ENCODE measurements at places on chromosomes 6 and 20.

DNA sequence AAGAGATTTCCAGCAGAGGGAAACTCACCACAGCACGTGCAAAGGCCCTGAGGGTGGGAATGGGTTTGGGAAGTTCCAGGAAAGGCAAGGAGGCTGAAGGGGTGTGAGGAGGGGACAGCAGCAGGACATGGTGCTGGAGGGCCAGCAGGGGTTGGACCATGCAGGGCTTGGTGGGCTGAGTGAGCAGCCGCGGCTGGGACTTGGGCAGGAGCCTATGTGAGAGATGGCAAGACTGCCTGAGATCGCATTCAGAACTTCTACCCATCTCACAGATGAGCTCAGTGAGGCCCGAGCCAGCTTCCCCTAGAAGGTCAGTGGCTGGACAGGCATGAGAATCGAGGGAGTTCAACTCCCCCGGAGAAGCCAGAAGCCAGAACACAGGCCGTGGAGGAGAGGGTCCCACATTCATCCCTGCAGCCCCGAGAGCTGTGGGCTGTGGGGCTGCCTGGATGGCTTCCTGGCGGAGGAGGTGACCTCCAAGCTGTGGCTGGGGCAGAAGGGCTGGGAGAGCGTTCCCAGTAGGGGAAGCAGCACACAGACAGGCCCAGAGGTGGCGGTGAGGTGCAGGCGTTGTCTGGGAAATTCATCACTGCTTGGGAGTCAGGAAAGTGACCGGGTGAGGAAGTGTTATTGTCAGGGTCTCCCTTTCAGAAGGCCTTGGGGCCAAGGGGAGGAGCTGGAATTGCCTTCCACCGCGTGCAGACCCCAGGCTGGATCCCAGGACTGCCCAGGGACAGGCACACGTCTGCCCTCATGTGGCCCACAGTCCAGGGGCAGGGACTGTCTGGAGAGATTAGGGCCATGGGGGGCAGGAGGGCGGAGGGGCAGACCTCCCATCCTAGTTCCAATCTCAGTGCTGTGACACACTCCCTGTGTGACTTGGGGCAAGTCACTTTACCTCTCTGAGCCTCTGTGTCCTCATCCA lies 103.8 kb downstream of the CEBPB start:
- DNase-seq = no peak

DNA sequence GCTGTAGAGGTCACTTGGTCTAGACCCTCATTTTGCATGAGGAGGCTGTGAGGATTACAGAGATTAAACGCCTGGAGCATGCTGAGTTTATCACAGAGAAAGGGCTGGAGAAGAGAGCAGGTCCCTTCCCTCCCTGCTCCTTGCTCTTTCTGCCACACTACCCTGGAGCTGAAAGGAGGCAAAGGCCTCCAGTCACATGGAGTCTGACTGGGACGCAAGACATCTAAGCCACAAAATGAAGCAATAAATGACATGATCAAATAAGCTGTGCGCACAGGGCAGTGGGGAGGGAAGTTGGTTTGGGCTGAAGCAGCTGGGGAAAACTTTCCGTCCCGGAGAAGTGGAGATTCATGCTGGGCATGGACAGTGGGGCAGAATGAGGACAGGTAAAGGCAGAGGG lies 33.3 kb downstream of the ATXN1 start:
- no peak for DNase-seq

GRCh38 chr20:46850416-46850815 lies 44.2 kb upstream of the EYA2 start:
- DNase-seq = no peak

GRCh38 chr20:46308258-46309157 lies at the start of gene CDH22:
TSS of gene CDH22 (minus strand) at chr20:46308498. CDS start at chr20:46251294, 57,204 bp downstream.
- DNase-seq = peak; percentile 54

- peak; percentile 45 for DNase-seq
Measured at GRCh38 chr6:111468329-111469012, 14.5 kb downstream of the REV3L start.

DNA sequence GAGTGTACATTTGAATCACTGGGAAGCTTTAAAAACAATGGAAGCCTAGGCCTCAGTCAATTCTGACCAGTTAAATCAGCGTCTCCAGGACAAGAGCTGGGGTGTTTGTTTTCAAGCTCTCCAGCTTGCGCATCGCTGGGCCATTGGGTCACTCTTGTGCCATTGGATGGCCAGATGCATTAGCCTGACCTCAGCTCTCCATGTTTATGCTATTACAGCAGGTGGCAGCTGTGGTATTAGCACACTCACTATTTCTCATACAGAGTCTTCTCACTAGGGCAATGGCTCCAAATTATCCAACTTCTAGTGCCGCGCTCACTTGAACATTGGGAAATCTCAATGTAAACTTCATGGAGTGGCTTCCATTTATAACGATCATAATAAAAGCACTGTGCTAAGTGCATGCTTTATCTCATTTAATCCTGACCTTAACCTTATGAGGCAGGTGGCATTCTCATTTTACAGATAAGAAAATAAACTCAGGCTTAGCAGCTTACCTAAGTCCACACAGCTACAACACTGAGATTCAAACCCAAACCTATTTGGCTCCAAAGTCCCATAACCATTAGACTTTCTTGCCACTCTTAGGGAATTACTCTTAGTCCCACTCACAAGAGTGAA lies 108.8 kb downstream of the PPP1R14C start:
- DNase-seq = no peak

- peak; percentile 5 for DNase-seq
Measured at GRCh38 chr6:30570740-30571074, 535 bp upstream of the ABCF1 start.

- DNase-seq = no peak
Measured at GRCh38 chr6:128158496-128158895, 257.6 kb upstream of the THEMIS start.

DNA sequence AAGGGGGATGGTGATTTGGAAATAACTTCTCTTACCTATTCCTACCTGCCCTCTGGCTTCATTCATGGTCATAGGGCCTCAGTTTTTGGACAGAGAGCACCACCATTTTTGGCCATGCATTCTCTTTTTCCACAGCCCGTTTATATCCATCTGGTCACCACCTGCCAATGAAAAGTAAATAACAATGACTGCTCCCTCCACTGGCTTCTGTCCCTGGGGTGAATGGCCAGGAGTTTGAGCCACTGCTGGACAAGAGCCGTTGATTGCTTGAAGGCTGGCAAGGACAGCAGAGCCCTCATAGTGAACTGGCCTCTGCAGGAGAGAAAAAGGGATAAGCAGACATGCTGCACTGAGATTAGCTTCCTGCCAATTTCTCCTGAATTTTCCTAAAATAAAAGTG lies 261.8 kb downstream of the ADGB start:
- no peak for DNase-seq

DNA sequence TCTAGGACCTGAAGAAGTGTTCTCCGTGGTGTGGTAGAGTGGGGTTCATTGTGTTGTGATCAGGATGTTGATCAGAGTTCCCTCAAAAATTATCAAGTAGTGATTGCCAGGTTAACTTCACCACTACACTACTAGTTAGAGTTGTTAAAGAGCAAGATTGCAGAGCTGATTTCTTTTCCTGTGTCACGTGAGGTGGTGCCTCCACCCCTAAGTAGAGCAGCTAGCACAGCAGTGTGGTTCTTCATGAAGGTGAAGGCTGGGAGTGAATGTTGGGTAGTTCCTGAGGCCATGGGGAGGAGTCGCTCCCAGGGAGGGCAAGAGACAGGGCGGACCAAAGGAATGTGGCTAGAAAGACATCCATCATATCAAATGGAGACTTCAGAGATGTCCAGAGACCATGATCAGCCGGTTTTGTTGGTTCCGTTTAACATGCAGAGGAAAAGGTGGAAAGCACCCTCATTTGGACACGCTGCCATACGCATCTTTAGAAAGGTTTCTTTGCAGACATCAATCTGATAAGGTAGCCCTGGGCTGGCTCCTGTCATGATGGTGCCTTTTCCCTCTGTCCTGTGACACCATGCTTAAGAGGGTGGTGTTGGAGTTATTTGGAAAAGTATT lies 79.2 kb upstream of the IYD start:
- no peak for DNase-seq

GRCh38 chr6:118551063-118552053 lies 3.3 kb downstream of the PLN start:
- DNase-seq = peak; percentile 15

- no peak for DNase-seq
Measured at GRCh38 chr6:20564269-20564668, 30.0 kb downstream of the CDKAL1 start.

DNA sequence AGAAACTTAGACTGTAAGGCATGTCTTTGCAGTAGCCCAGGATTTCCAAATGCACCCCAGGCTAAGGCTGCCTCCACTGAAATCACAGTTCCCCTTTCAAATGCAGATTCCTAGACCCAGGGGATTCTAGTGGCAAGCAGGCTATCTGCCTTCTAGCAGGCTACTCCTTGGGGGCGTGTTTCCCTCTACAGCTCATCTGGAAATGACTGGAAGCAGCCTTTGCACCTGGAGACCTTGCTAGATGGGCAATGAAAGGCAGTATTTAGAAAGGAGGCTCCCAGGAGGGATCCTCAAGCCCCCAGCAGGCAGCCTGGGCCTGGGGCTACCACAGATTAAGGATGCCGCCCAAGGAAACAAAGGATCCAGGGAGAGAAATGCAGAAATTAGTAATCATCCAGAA lies 26.0 kb upstream of the SYNDIG1 start:
- DNase-seq = no peak

- no peak for DNase-seq
Measured at GRCh38 chr6:33704215-33705066, 7.1 kb downstream of the UQCC2 start.

GRCh38 chr20:11032611-11033010 lies 358.8 kb upstream of the JAG1 start:
- DNase-seq = no peak
